ENCODE measurements at places on chromosomes 5 and 9.

- no peak for DNase-seq
Measured at GRCh38 chr5:180874804-180875582, 13.9 kb upstream of the ZFP62 start.

DNA sequence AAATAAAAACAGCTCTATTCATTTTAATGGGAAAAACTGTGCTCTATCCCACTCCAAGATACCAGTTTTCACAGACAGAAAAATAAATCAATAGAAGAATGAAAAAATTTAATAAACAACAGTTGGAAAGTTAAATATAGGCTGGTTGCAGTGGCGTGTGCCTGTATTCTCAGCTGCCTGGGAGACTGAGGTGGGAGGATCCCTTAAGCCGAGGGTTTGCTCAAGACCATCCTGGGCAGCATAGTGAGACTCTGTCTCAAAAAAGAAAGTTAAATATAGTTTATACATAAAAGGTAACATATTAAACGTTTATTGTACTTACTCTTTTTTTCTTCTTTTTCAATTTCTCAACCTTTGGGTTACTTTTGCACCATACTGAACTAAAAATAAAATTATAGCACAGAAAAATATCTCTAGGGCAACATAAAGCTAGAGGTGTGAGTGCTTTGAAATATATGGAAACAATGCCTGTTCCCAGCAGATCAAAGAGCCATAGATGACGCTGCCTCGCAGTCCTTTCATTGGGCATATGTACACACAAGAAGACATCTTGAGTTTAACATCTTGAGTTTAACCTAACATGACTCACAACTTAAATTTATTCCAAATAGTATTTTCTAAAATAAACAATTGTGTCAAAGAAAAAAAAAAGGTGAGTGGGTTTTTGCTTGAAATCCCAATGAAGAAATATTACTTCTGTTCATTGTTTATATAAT is 25.7 kb upstream of the KLF9 start:
- no peak for DNase-seq

DNA sequence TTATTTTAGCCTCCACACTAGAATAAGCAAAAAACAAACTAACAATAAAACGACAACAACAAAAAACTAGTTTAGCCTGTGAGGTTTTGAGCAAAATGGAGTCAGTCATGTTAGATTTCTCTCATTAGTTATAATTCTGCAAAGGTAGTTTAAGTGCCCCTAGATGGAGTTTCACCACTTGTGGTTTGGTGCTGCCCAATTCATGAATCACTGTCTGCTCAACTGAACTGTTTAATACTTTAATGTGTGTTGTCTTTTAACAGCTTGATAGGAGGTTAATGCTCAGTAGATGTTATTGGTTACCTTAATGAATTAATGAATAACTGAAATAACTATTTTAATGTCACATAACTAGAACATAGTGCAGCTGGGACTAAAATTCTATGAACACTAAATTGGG is 3.5 kb upstream of the PLAA start:
- DNase-seq = no peak

- DNase-seq = no peak
Measured at GRCh38 chr5:109693535-109694400, 4.0 kb downstream of the MAN2A1 start.

Data from activated gamma-delta T cell treated with Interleukin-2 at 50 U/mL for 16 hours (primary cell).